ENCODE measurements at places on chromosomes 1 and 21.

GRCh38 chr1:232225336-232226131 lies 404.4 kb downstream of the SIPA1L2 start:
- no peak for DNase-seq

GRCh38 chr1:4597020-4597419 lies 57.4 kb upstream of the AJAP1 start:
- DNase-seq = no peak

DNA sequence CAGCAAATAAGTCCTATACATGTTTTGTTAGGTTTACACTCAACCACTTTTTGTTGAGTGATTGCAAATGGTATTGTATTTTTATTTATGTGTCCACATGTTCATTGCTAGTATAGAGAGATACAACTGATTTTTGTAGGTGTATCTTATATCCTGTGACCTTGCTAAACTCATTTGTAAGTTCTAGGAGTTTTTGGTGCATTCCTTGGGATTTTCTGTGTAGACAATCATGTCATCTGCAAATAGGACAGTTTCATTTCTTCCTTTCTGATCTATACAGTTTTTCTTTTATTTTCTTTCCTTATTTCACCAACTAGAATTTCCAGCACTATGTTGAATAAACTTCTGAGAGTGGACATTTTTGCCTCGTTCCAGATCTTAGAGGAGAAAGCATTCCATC lies 16.5 kb upstream of the BATF3 start:
- no peak for DNase-seq

DNA sequence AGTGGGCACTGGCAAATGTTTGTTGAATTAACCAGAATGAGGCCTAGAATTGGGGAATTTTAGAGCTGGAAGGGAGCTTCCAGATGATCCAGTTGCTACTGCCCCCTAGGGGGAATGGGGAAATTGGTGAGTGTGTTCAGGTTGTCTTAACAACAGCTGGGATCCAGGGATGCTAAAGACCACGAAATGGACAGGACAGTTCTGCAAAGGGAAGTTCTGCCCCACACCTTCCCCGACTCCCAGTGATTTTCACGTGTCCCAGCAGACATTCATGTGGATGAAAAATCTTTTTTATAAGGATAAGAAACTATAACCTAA lies 33.9 kb downstream of the TRIM62 start:
- DNase-seq = no peak

GRCh38 chr1:218217040-218217439 lies 68.1 kb upstream of the RRP15 start:
- no peak for DNase-seq

- DNase-seq = no peak
Measured at GRCh38 chr1:101394041-101394440, 157.2 kb downstream of the S1PR1 start.

DNA sequence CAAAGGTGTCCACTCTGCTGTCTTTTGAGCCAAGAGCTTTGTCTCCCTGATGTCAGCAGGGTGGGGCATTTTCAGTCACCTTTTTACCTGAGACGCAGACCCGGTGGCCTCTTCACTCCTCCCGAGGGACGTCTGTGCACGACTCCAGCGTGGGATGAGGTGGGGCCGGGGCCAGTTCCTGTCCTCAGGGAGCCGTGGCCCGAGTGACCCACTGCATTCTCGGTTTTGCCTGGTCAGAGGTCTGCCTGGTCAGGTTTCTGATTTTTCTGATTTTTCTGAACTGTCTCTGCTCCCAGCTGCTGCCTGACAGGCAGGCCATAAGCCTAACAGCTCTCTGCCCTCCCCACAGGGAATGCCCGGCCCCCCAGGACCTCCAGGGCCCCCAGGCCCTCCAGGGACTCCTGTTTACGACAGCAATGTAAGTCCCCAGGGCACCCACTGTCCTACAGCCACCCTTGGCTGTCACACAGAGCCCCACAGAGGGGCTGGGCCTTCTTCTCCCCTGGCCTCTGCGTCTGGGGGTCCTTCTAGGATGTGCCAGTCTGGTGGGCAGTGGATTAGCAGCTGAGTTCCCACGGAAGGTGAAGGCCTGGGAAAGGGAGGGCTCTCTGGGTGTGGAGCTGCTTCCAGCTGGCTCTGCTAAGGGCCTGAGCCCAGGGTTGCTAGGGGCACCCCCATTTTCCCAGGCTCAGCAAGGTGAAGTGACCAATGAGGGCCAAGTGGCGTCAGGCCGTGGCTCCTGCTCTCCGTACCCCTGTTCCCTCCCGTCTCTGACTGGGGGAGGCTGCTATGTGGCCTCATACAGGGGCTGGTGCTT lies 45.9 kb downstream of the SLC19A1 start:
- DNase-seq = no peak

- no peak for DNase-seq
Measured at GRCh38 chr1:178706432-178706831, 18.6 kb upstream of the RALGPS2 start.

DNA sequence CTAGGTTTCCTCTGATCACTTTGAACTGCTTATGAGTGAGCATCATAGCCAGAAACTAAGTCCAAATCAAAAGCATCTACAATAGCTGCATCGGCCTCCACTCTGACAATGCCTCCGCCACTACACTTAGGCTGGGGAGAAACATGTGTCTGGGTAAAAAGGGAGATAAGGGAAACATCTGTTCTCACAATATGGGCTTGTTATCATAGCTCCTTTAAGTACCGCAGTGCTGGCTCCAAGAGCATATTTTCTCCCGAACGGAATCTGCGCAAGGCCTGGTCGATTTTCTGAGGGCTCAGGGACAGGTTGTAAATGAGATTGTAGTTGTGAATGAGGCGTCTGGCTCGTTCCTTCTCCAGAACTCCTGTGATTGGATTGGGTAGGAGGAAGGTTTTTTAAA lies 63.9 kb upstream of the CYP2J2 start:
- no peak for DNase-seq

- no peak for DNase-seq
Measured at GRCh38 chr1:204726478-204726877, 40.9 kb upstream of the LRRN2 start.

- DNase-seq = no peak
Measured at GRCh38 chr1:206690516-206690915, 5.8 kb downstream of the MAPKAPK2 start.

DNA sequence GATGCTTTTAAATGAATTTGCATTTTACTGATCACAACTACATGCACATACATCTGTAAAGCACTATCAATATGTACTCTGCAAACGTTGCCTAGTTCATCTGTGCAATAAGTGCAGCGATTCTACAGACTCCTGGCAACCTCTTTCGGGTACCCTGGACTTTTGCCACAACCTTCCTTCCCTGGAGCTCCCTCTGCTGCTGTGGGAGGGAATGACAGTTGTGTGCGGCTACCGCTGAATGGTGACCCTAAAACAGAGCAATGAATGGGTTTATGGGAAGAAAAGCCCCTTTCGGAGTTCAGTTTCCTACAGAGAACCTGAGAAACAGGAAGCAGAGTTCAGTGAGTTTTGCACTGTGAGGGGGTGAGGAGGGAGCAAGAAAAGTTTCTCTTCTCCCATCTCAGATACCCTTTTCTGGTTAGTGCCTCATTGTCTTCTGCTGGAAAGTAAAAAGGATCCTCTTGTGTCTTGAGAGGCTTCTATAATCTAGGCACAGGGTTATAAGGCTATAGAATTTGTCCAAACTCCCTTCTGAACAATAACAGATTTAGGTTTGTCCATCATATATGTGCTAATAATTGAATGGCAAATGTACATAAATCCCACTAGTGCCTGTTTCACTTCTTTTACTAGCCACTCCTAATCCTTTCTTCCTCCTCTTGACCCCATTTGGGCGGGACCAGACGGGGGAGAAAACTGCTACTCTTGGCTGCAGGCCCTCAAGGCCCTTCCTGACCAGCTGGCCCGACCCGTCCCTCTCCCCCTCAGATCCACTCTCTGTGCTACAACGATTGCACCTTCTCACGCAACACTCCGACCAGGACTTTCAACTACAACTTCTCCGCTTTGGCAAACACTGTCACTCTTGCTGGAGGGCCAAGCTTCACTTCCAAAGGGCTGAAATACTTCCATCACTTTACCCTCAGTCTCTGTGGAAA lies 19.8 kb upstream of the SARS1 start:
- DNase-seq = peak; percentile 69

DNA sequence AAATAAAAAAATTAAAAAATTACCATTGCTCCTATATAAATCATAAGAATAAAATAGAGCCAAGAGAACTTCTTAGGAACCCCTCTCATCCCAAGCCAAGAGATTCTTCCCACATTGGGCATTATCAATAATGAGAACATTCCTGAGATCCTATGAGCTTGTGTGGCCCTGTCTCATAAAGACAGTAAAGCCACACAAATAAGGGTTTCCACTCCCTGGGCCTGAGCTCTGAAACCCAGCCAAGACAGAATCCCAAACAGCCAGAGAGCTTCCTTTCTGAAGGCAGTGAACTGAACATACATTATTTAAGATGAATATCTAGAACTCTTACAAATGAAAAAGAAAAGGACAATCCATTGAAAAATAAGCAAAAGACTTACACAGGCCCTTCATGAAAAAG lies 68.3 kb downstream of the SLC45A1 start:
- no peak for DNase-seq

- no peak for DNase-seq
Measured at GRCh38 chr1:99598738-99599411, 47.0 kb upstream of the PALMD start.

DNA sequence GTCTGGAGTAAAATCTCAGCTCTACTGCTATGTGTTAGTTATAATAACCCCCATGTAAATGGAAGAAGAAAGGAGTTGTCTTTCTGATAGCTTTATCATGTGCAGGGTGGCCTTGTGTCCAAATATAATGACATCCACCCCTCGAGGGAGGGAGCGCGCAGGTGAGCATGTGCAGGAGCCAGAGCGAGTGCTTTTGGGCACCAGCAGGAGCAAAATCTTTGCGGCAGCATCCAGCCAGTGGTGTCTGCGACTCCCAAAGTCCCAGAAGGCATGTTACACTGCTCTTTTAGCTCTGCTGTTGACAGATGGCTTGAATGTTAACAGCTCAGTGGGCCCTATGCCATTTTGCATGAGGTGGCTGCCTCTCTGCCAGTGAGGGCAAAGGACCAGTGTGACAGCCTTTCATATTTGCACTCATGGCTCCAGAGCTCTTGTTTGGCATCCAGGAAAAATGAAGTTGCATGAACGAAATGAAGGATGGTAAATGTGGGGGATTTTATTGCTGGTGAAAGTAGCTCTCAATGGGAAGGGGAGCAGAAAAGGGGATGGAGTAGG lies 146.7 kb downstream of the HMCN1 start:
- DNase-seq = no peak

DNA sequence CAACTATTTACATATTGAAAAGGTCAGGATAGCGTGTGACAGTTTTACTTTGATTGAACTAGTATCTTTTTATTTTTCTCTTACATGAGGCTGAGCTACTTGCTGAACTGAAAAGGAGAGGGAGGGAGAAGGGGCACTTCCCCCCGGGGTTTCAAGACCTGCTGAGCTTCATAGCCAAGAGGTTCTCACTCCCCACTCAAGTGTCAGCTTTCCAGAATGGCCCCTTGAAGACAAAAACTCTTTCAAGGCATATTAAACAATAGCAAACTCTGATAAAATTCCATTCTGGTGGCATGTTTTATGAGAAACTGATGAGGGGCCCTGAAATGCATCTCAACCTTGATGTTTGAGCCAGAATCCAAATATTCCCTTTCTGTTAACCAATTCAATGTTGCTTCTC lies 143.0 kb downstream of the KAZN start:
- no peak for DNase-seq

- no peak for DNase-seq
Measured at GRCh38 chr1:29105822-29106221, 17.9 kb downstream of the TMEM200B start.

DNA sequence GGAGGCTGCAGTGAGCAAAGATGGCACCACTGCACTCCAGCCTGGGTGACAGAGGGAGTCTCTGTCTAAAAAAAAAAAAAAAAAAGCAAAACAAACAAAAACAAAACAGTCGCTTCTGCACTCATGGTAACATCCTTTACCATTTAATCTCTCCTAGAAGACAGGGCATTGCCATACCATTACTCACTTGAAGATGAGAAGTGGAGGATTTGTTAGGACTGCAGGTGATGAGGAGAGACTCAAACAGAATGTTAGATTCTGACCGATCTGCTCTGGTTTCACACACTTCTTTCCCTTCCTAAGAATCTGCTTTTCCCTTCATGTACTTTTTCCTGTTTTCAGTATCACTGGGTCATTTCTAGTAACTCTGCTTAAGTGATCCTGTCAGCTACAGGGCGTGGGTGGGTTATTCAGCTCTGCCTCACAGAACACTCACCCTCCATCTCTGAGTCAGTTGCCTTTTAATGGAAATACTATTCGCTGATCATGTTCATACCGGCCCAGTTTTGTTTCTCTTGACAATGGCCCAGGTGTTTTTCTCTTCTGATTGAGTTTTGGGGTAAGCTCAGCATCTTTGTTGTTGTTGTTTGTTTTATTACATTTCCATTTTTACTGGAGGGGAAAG lies 148.0 kb upstream of the ERG start:
- DNase-seq = no peak

DNA sequence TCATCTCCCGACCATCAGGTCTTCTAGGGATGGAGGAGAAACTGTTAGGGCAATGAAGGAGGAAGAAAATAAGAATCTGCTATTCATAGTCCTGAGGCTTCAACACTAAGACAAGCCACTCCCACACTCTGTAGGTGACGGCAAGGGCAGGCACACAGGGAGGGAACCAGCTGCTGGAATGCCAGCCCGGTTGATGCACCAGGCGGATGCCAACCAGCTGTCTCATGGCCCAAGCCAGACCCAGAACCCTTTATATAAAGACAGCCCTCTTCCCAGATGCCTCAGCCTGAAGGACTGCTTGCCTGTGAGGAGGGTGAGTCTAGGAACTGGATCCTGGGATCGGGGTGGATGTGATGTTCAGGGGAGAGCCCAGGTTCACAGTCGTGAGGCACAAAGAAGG lies at the start of gene KPRP:
Gene KPRP (plus strand): TSS at position 279 of the 400 bp plus-strand sequence. CDS start 1,564 bp downstream, outside the sequence.
- no peak for DNase-seq

- DNase-seq = no peak
Measured at GRCh38 chr1:244952280-244952933, 88.1 kb upstream of the HNRNPU start.

DNA sequence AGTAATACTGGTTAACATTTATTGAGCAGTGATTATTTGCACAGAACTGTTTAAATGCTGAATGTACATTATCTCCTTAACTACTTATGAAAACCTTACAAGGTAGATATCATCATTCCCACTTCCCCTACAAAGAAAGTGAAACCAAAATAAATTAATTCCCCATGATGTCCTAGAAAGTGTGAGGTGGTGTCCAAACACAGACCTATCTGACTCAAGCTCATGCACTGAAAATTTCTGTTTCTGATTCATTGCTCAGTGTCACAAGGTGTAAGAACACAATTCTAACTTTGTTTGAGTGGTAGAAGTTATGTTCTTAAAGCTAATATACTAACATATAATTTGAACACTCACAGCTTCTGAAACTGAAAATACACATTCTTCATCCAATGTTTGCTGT lies 178.7 kb downstream of the MRPL39 start:
- DNase-seq = no peak

GRCh38 chr21:45294509-45295291 lies 7.0 kb upstream of the POFUT2 start:
- DNase-seq = no peak

- no peak for DNase-seq
Measured at GRCh38 chr1:216766633-216767327, 43.6 kb upstream of the ESRRG start.

All from NCI-H2107 (cell line).